T-helper 2 cell (primary cell): ENCODE measurements at places on chromosomes 5 and 9.

DNA sequence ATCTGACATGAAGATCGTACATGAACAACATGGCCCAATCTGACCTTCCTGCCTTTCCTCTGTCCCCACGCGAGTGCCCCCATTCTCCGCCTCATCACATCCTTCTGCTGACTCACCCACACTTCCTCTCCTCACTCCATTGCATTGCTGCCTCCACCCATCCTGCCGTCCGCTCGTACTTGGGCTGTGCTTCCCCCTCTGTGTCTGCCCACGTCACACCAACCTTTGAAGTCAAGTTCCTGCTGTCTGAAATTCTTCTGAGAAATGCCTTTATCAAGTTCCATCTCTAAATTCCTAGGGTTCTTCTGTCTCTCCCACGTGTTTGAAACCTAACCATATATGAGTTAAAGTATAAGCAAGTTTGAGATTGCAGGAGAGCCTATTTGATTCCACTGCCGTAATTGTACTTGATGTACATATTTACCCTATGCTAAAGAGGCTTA, 18.0 kb upstream of the STARD4 start:
- peak; percentile 92 for DNase-seq

- DNase-seq, result no peak
These were observed 251.8 kb downstream of the PBX3 start for GRCh38 chr9:125998837-125999503.

- DNase-seq, result no peak
These were observed 73.3 kb downstream of the SLCO4C1 start for GRCh38 chr5:102222772-102223171.

DNA sequence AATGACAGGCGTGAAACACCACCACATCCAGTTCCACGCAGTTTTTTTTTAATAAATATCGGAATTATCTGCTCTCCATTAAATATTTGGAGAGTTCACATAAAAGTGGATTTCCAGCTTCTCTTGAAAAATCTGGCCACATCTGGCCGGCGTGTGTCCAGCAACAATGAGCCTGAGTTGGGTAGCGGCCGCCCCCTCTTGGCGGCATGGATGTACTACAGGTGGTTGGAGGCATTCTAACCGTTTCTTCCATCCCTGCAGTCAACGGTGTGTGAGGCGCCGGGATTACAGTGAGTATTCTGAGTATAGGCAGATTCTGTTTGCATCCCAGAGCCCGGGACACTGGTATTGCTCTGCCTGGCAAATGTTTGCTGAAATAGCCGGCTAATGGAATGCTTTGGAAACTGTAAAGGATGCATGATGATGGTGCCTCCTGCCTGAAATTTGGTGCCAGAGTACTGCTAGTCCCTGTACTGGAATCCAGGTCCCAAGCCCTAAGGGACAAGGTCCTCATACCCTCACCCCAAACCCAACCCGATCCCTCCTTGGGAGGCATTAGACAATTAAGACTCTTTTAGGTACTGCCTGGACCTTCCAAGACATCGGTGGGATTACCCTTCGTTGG, 13.6 kb upstream of the GM2A start:
- DNase-seq, result no peak

DNA sequence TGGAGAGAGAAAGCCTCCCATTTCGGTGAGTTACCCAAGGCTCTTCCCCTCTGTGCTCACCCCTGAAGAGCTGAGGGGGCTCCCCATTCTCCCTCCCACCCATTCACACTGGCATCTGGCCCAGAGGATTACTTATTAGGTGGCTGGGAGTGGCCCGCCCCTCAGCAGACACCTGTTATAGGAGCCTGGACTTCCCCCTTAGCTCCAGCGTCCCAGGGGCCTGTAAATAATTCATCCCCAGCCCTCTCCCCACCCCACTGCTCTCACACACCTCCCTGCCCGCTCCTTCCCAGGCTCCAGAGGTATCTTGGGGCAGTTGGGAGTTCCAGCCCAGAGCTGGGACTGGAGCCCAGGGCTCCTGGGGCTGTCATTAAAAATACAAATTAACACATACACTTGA, 11.6 kb upstream of the SLC6A7 start:
- DNase-seq, result no peak

GRCh38 chr5:176541338-176542134, 4.3 kb upstream of the RNF44 start:
- peak; percentile 89 for DNase-seq

DNA sequence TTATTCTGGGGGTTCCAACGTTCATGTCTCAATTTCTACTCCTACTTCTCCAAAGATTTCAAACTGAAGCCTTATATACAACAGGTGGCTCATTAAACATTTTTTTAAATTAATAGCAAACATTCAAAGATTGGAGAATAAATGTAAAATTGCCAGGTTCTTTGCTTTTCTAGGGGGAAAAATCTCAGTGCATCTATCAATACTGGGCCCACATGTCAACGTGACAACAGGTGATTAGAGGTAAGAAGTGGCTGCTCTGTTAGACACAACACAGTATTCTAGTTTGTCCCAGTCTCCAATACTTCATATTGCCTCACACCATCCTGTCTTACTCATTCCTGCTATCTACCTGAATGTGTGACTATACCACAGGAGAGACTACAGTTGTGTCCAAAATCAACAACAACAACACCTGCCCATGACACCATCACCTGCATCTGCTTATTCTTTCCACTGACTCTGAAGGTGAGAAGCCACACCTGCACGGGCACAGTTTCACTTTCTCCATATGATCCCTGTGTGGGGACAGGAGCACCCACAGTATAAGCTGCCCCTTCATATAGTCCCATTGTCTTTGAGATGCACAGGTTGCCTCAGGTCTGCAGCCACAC, 110.2 kb downstream of the LHFPL2 start:
- DNase-seq, result no peak

GRCh38 chr9:93673021-93673838, 96.8 kb downstream of the PHF2 start:
- no peak for DNase-seq

DNA sequence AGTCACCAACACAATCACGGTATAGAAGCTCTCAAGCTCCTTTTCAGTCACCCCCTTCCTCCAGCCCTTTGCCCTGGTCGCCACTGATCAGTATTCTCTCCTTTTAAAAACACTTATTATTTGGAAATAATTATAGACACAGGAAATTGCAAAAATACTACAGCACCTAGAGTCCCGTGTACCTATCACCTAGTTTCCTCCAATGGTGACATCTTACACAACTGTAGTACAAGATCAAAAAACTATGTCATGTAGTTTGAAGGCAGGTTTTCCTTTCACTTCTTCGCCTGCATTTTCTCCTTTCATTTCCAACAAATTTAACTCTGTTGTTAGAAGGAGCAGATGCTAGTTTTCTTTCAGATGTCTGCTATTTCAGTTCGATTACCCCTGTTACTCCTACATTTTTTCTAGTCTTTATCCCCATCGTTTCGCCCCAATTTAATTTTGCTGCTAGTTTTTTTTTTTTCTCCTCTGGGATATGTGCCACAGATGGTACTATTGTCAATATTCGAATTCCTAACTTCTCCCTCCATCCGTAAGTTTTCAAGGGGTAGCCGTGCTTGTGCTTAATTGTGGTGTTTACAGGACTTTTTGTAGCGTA, 612 bp upstream of the ATG10 start:
- DNase-seq, result no peak

DNA sequence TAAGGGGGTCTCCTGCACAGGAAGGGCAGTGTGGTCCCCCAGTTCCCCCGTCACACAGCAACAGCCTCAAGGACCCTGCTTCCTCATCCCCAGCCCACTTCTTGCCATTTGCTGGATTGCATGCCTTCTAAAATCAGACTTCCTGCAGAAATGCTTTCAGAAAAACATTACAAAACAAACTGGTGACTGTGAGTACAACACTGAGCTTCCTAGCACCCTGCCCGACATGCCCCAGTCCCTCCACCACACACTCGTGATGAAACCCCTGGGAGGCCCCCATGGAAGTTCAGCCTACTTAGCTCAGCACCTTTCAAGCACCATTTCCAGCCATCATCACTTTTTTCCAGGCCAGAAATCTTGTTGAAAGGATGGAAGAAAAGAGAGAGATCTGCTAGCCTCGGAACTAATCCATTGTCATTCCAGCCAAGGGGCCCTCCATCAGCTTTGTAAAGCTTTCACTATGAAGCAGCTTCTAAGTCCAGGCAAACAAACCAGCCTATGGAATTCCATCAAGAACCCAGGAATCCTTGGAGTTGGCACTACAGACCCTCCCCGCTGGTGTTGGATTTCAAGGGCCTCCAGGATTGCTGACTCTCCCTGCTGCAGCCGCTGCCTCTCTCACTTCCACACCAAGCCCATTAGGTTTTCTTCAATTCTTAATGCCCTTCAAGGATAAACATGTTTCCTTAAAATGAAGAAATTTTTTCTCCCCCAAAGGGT, 114.6 kb downstream of the C5orf15 start:
- no peak for DNase-seq

DNA sequence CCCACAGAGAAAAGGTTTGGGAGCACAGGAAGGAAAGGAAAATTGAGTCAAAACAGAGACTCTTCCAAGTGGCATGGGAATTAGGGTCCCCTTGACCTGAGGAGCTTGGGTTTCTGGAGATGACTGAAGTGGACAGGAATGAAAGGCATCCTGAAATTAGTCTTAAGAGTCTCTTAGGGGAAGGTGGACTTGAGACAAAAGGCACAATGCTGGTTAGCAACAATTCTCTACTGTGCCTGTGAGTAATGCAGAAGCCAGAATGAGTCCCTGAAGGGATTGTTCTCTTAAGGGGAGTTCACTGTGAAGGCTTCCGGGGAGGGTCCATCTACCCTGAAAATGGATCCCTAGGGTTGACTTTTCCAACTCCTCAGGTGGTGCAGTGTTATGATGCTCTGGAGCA, 58.4 kb upstream of the FOXE1 start:
- DNase-seq, result no peak

- DNase-seq, result no peak
These were observed 96.8 kb downstream of the RAPGEF6 start for GRCh38 chr5:131538177-131538593.

- DNase-seq, result no peak
These were observed 171.3 kb downstream of the ST8SIA4 start for GRCh38 chr5:100731768-100732167.

DNA sequence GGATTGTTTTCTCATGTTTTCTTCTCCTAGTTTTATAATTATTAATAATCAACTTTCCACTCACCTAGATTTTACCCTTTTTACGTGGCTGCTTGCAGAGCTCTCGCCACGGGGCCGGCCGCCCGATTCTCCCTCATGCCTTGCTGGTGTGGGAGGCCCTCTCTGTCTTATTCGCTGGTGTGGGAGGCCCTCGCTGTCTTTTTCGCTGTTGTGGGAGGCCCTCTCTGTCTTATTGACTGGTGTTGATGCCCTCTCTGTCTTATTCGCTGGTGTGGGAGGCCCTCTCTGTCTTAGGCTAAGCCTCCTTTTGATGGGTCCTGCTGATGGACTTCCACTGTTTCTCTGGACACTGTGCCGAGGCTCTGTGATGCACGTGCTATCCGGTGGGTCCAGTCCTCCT, 161.3 kb upstream of the IRX2 start:
- no peak for DNase-seq

- no peak for DNase-seq
These were observed 23.3 kb downstream of the CAVIN4 start for GRCh38 chr9:100601216-100601615.

- no peak for DNase-seq
These were observed 113.7 kb downstream of the COL23A1 start for GRCh38 chr5:178476531-178476930.

DNA sequence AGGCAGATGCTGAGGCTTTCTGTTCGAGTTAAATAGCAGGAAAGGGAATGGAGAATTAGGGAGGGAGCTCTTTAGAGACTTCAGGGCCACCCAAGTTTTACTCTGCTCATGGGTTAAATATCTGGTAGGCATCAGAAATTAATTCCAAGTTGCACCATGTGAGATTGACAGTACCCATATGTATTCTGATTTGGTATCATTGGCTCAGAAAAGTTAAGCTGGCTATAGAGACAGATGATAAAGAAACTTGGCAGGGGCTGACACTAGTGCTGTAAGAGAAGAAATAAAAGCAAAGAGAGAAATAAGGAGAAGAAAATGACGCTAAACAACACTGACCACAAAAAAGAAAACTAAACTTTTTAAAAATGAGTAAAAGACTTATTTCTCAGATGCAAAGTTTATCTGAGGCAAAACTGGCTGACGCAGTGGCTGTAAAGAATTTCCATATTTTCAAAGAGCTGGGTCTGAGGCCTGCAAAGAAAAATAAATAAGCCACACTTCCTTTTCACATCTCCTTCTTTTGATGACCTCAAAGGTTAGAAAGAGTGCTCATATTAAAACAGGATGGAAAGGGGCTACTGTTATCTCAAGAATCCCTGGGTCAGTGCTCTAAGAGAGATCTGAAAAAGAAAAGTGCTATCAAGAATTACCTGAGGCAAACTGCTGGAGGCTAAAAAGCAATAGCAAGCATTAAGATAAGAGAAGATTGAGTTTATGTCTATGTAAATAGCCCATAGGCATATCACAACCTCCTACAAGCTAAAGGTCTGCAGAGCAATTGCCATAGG, 399.0 kb upstream of the MEF2C start:
- DNase-seq, result no peak

DNA sequence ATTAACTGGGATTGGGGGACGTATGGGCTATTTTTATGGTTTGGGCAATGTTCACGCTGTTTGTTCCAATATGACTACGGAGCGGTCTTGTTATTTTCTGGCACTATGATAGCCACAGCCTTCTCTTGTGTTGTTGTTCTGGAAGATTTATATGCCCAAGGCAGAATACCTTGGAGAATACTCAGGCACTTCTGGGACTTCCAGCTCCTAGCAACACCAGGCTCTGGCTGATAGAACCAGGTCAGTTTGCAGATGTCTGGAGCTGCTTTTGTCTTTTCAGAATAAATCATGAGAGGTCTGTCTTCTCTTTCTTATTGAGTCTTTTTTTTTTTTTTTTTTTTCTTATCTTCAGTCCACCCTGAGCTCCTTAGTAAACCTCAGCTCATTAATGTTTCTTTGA, 262.5 kb downstream of the MED10 start:
- DNase-seq, result no peak

- no peak for DNase-seq
These were observed 246.5 kb upstream of the ATP10B start for GRCh38 chr5:161098516-161098915.

DNA sequence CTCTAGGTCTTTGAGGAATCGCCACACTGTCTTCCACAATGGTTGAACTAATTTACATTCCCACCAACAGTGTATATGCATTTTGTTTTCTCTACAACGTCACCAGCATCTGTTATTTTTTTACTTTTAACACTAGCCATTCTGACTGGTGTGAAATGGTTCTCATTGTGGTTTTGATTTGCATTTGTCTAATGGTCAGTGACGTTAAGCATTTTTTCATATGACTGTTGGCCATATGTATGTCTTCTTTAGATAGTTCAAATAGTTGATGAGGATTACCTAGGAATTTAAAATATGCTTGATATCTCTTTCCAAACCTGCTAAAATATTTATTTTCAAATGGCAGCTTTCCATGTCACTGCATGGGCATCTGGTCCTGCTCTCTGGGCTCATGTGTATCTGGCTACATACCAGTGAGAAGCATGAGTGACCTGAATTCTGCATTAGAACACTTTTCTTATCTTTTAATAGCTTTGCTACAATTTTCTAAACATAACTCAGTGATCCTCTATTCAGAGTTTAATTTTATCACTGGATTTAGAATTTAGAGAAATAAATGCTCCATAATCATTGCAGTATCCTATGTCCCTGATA, 95.8 kb upstream of the ADAMTS16 start:
- no peak for DNase-seq
